ENCODE measurements at places on chromosomes 7 and 10.
A peak's percentile ranks its signal among the peaks of the same experiment; 100 is the strongest.

DNA sequence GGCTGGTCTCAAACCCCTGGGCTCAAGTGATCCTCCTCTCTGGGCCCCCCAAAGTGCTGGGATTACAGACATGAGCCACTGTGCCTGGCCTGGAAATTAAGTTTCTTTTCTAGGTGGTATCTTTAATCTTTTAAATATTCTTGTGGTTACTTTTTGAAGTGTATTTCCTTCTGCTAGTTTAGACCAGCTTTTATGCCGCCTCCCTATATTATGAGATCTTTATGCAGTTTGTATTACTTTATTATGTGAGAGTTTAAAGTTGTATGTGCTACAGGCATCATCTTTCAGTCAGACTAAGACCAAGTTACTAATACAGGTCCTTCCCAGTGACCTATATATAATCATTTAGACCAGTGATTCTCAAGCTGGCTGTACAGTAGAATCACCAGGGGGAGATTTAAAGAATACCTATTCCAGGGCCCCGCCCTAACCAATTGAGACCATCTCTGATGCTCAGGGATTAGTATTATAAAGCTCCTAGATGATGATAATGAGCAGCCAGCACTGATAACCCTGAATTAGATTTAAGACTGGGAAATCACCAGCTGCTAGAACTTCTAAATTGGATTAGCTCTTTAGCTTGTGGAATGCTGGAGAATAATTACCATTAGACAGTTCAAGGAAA lies 11.3 kb downstream of the INPP5F start:
- no peak for DNase-seq

GRCh38 chr10:22959292-22959691 lies 31.4 kb downstream of the ARMC3 start:
- no peak for DNase-seq

DNA sequence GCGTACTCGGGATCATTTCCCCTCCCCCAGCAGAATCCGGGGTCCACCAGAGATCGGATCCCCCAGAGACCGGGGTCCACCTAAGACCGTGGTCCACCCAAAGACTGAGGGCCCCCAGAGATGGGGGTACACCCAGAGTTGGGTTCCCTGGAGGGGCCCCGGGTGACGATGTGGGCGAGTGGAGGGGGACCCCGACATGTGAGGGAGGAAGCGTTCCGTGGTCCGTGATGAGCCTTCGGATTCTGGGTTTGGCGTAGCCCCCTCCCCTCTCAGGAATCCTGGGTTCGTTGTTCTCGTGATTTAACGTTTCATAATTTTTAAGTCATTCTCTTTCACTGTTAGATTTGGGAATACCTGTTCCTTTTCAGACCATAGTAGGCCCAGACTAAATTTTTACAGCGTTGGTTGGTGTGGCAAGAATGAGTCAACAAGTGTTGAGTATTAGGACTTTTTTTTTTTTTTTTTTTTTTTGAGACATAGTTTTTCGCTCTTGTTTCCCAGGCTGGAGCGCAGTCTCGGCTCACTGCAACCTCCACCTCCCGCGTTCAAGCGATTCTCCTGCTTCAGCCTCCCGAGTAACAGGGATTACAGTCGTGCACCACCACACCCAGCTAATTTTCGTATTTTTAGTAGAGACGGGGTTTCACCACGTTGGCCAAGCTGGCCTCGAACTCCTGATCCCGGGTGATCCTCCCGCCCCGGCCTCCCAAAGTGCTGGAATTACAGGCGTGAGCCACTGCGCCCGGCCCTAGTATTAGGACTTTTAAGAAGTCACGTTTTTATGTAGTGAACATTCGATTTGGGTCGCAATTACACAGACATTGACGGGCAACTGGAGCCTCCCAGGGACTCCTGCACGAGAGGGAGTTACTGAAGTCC lies 672 bp downstream of the GTPBP4 start:
- peak; percentile 25 for DNase-seq

DNA sequence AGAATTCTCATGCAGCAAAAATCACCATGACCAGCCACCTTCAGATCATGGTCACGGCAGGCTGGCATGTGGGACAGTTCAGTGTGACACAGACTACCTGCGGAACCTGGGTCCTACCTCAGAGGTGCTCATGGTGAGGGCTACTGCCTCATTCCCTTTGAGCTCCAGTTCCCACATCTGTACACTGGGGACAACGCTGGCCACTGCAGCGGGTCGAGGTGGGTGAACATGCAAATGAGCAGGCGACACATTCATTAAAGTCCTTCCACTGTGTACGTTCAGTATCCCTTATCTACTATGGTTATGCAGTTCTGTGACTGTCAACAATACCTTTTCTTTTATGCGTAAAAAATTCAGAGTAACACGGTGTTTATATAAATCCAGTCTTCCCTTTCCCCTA lies 218.7 kb upstream of the AOAH start:
- DNase-seq: no peak

DNA sequence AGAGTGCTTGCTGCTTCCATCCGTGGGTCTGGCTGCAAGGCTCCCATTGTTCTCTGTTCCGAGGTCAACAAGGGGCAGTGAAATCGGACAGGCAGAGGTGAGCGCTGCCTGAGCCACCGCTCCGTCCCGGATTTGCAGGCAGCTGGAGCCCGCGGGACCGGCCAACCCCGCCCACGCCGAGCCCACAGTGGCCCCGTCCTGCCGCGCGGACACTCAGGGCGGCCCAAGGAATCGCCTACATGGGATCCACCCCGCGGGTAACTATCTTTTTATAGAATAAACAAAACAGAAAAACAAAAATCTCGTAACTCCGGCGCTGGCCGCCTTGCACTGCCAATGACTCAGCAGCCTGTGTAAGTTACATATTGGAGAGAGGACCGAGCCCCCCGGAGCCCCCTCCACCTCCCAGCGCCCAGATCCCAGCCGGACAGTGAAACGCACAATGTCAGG lies 1.9 kb downstream of the BNIP3 start:
- DNase-seq: no peak

- DNase-seq: no peak
Observed at GRCh38 chr7:38070718-38071117, 107.3 kb upstream of the STARD3NL start.

DNA sequence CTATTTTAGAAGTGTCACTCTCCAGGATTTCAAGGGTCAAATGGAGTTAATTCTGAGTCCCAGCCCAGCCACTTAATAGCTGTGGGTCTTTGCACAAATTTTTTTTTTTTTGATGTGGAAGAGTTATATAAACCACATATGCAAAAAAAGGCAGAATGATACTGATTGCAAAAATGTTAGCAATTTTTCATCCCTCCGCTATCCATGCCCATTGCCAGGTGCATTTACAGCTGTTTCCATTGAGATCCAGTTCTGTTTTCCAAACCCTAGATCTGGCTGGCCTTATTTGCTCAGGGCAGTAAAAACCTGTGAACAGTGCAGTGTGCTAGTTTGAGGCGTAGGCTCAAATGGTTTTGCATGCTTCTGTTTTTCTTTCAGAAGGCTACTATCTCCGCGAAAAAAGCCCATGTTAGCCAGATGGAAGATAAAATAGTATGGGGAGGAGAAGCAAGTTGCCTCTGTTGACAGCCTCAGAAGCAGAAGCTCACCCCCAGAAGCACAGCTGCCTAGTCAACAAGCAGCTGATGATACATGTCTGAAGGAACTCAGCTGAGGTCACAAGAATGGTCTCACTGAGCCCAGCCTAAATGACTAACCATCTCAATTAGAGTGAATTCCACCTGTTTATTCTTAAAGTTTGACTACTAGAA lies 997 bp upstream of the ZNF138 start:
- no peak for DNase-seq

DNA sequence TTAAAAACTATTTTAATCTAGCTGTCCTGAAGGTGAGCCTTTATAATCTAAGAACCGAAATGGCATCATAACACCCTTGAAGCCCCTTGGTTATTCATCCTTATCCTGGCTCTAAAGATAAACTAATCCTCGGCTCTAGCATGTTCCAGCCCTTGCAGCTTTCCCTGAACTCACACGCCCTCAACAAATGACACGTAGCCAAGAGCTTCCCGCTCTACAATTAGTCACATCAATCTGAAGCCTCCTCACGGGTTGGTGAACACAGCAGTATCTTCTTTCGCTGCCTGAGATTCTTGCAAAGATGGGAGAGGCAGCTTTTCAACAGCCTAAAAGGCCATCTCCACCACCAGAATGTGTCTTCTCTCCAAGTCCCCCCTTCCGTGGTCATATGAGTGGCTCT lies 4.1 kb downstream of the FRMD4A start:
- no peak for DNase-seq

DNA sequence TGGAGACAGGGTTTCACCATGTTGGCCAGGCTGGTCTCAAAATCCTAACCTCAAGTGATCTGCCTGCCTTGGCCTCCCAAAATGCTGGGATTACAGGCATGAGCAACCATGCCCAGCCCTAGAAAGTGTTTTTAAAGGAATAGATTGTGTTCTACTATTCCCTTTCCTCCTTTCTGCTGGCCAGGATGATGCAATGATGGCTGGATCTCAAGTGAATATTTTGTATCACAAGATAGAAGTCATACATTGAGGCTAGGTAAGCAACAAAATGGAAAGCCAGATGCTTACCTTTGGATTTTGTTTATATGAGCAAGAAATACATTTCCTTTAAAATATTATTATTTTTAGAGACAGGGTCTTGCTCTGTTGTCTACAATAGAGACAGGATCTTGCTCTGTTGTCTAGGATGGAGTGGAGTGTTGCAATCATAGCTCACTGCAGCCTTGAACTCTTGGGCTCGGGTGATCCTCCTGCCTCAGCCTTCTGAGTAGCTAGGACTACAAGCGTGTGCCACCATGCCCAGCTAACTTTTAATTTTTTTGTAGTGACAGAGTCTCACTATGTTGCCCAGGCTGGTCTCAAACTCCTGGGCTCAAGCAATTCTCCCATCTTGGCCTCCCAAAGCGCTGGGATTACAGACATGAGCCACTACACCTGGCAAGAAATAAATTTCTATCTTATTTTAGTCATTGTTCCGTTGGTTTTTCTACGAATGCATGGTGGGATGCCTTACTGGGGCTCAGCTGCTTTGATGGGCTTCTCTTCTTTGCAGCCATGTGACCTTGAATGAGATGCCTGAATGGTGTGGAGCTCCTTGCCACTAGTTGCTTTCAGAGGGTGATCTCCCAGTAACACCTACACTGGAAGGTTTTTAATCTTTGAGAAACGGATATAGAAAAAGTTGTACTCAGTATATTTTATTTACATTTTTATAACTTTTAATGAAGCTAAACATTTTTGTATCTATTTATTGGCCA lies 5.8 kb upstream of the AEBP1 start:
- no peak for DNase-seq

- no peak for DNase-seq
Observed at GRCh38 chr7:70416986-70417655, 714.8 kb upstream of the GALNT17 start.

DNA sequence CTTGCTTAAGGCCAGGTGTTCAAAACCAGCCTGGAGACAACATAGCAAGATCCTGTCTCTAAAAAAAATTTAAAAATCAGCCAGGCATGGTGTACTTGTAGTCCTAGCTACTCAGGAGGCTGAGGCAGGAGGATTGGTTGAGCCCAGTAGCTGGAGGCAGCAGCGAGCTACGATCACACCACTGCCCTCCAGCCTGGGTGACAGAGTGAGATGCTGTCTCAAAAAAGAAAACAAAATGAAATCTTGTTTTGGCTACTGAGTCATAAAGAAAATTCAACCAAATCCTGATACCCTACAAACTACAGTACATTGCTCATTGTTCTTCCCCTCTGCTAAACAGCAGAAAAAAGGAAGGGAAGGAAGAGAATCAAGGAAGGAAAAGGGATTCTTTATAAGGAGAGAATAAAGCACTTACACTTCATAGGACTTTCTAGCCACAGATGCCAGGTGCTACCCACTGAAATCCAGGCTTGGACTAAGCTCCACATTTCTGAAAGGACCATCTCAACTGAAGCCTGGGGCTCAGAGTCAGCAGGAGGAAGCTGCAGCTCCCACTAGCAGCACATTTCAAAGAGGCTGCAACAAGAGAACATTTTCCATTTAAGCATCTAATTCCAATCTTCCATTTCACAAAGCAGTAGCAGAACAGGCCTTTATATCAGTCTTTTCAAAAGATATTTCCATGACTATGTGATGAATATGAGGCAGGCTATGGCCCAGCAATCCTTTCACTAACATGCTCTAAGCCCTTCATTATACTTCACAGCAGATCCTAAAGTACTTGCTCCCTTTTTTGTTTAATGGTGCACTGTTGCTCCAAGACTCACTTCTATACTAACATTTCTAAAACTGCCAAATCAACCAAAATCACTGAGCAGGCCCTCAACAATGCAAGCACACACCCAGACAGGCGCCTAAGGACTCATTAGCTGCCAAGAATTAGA lies 13.5 kb downstream of the TNPO3 start:
- DNase-seq: no peak

Measured in stimulated activated CD4-positive, alpha-beta T cell treated with anti-CD3 and anti-CD28 coated beads, Interleukin-1b, Interleukin-23, amount 100 ng/mL, for 1 hour (primary cell).